ENCODE measurements at places on chromosomes 11 and 22. TPM values are rescaled to one million over a fixed set of nuclear protein-coding genes. Genes with fewer than 3 reads are reported as not detected.

DNA sequence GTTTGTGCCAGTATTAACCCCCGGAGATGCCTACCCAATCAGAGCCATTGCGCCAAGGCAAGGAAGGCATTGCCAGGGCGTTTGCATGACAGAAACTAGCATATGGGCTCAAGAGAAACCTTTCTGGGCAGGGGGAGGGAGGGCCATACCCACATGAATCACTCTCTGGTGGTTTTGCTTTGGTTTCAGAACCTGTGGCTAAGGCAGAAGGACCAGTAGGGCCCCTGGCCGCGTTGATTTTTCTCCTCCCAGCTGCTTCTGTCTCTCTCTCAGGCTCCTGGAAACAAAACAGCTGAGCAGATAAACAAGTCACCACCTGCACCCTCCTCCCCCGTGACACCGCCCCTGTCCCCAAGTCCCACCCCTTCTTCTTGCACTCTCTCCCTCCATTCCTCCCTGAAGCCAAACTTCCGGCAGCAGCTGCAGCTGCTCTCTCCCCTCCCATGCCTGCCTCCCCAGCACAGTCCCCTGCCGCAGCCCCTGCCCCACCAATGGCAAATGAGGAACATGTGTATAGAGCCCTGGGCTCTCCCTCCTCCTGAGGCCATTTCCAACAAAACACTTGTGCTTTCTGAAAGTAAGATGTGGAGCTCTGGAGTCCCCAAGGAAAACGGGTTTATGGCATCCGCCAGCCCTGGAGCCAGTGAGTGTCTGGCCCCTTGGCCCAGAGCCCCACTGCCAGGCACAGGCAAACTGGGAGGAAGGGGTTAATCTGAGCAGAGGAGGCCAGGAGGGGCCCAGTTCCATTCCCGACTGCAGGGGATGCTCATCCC is 39.0 kb upstream of the ADA2 start:
- H3K27ac ChIP-seq = peak overlapping the region; percentile 77
- no peak for DNase-seq
- peaks cover 37% of the 10 kb centered on the region for H3K4me1 ChIP-seq
- H3K27me3 ChIP-seq = no peaks in the 10 kb centered on the region
- no peaks in the 10 kb centered on the region for H3K36me3 ChIP-seq

GRCh38 chr11:96197801-96198701 is 144.9 kb downstream of the MAML2 start:
- no peak overlapping the region for H3K27ac ChIP-seq
- H3K36me3 ChIP-seq = peaks cover 24% of the 10 kb centered on the region
- H3K27me3 ChIP-seq = no peaks in the 10 kb centered on the region

DNA sequence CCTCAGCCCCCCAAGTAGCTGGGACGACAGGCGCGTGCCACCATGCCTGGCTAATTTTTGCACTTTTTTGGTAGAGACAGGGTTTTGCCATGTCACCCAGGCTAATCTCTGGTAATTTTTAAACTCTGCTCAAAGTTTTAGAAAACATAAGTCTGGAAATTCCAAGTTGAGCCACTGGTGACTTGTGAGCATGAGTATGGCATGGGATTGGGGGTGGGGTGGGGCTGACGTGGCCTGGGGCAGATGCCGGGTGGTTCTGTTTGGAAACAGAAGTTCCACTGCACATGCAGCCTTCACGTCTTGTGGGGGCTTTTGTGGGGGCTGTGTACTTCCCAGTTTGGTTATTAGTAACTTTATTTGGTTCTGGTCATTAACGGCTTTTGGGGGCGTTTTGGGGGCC is 67.3 kb downstream of the PTPRJ start:
- H3K36me3 ChIP-seq = no peaks in the 10 kb centered on the region
- H3K27me3 ChIP-seq = no peaks in the 10 kb centered on the region
- H3K27ac ChIP-seq = peak overlapping the region; percentile 85
- DNase-seq = no peak
- no peak overlapping the region for H3K4me3 ChIP-seq

- no peak for DNase-seq
- H3K36me3 ChIP-seq = peaks cover 4% of the 10 kb centered on the region
Observed at GRCh38 chr11:73597336-73597955, 466 bp downstream of the FAM168A start.

DNA sequence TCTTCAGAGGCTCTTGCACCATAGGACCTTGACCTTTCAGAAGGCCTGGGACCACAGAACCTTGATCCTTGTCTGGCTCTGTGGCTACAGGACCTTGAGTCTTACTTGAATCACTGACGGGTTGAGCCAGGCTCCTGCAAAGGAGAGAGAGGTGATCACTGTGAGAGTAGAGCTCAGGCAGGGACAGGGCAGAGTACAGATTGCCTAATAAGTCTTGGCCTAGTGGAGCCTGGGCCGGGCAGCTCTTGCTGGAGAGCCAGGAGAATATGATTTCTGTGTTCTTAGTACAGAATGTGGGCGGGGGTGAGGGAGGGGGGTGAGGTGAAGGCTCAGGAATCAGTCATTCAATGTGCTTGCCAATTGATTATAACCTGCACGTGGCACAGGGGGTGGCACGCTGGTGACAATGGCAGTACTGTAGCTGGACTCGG is 26.0 kb downstream of the SERPINH1 start:
- no peak overlapping the region for H3K4me3 ChIP-seq
- no peaks in the 10 kb centered on the region for H3K36me3 ChIP-seq
- H3K4me1 ChIP-seq = peaks cover 22% of the 10 kb centered on the region
- no peaks in the 10 kb centered on the region for H3K27me3 ChIP-seq

DNA sequence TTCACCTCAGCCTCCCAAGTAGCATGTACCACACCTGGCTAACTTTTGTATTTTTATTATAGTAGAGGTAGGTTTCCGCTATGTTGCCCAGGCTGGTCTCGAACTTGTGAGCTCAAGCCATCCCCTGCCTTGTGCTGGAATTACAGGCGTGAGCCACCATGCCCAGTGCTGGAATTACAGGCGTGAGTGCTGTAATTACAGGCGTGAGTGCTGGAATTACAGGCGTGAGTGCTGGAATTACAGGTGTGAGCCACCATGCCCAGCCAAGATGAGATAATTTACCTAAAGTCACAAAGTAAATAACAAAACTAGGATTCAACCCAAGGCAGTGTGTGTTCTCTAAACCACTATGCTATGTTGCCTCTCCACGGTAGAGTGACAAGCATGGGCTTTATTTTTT is 3.6 kb upstream of the UBXN1 start:
- H3K4me1 ChIP-seq = peaks cover 21% of the 10 kb centered on the region
- no peak overlapping the region for H3K27ac ChIP-seq
- H3K27me3 ChIP-seq = no peaks in the 10 kb centered on the region
- no peak overlapping the region for H3K4me3 ChIP-seq

DNA sequence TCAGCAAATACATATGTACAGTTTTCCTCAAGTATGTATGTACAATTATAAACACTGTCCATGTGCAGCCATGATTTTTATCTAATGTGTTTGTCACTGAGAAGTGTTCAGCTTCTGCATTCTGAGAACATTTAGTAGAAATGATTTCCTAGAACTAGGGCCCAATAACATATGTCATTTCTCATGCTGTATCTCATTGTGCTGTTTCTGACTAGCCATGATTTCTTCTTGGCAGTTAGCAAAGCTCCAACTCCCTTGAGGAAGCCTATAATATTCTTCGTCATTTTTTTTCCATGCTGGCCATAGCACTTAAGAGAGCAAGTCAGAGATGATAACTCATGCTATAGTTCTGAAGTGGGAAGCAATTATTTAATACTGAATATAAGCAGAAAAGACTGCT is 187.8 kb downstream of the DDX10 start:
- no peak overlapping the region for H3K27ac ChIP-seq
- DNase-seq = no peak
- H3K4me1 ChIP-seq = peaks cover 19% of the 10 kb centered on the region
- no peaks in the 10 kb centered on the region for H3K27me3 ChIP-seq
- H3K36me3 ChIP-seq = no peaks in the 10 kb centered on the region

GRCh38 chr11:6531267-6531752 is 34.2 kb downstream of the DNHD1 start:
- no peaks in the 10 kb centered on the region for H3K27me3 ChIP-seq
- no peaks in the 10 kb centered on the region for H3K4me1 ChIP-seq
- DNase-seq = no peak
- H3K27ac ChIP-seq = no peak overlapping the region
- H3K4me3 ChIP-seq = no peak overlapping the region
- peaks cover 4% of the 10 kb centered on the region for H3K36me3 ChIP-seq

DNA sequence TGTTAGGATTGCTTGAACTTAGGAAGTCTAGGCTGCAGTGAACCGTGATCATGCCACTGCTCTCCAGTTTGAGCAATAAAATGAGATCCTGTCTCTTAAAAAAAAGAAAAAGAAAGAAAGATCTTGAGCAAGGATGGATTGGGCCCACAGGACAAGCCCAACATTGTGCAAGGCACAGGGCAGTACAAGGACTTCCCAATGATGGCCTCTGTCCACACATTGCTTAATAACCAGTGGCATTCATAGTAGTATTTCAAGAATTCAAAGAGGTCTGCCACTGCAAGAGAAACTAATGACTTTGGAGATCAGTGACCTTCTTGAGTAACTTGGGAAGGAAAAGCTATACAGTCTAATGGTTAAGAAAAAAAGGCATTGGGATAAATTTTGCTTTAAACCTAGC is 44.6 kb downstream of the SEZ6L start:
- H3K4me3 ChIP-seq = no peak overlapping the region
- H3K4me1 ChIP-seq = no peaks in the 10 kb centered on the region
- no peak for DNase-seq
- no peaks in the 10 kb centered on the region for H3K36me3 ChIP-seq

DNA sequence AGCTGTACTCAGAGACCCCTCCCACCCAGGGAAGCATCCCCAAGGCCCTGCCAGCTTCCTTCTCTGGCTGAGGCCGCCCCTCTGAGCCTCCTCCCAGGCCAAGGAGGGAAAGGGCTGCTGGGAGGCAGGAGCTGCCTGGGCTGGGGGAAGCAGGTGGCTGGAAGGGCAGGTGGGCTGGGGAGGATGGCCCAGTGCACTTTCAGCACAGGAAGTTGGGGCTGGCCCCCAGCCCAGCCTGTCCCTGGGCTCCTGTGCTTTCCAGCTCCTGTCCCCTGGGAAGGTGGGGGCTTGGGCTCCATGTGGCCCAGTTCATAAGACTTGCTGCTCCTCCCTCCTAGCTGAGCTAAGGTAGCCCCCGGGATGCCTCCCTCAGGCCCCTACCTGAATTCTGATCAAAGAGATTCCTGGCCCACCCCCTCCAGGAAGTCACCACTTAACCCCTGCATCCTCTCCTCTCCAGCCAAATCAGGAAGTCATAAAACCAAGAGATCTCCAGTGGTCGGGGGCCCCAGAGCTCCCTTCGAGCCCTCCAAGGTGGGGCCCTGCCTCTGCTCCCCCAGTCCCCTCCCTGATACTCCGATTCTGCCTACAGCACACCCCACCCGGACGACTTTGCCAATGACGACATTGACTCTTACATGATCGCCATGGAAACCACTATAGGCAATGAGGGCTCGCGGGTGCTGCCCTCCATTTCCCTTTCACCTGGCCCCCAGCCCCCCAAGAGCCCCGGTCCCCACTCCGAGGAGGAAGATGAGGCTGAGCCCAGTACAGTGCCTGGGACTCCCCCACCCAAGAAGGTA is 4.9 kb downstream of the PPP1CA start:
- H3K36me3 ChIP-seq = no peaks in the 10 kb centered on the region
- no peak for DNase-seq
- H3K4me3 ChIP-seq = no peak overlapping the region

- H3K27me3 ChIP-seq = peaks cover 54% of the 10 kb centered on the region
- H3K36me3 ChIP-seq = no peaks in the 10 kb centered on the region
- no peaks in the 10 kb centered on the region for H3K4me1 ChIP-seq
- peak overlapping the region; percentile 18 for H3K27ac ChIP-seq
Observed at GRCh38 chr22:32422062-32422461, 10.0 kb upstream of the RTCB start.

GRCh38 chr22:38819387-38819940 is 24.4 kb downstream of the NPTXR start:
- no peaks in the 10 kb centered on the region for H3K4me1 ChIP-seq
- H3K27me3 ChIP-seq = peaks cover 36% of the 10 kb centered on the region
- H3K36me3 ChIP-seq = no peaks in the 10 kb centered on the region
- DNase-seq = no peak
- H3K27ac ChIP-seq = no peak overlapping the region

DNA sequence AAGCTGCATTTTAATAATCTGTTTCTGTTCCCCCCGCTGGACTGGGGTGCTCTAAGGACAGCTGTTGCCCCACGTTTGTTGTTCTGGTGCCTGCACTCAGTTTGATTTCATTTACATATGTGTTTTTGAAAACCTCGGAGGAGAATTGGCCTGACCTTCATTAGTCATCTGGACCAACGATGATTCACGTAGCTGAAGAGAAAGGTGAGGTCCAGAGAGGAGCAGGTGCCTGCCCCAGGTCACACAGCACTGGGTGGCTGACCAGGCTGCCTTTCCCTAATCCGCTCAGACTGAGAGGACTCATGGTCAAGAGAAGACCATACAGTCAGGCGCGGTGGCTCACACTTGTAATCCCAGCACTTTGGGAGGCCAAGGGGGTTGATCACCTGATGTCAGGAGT is 3.8 kb downstream of the CSDC2 start:
- H3K4me3 ChIP-seq = no peak overlapping the region
- H3K4me1 ChIP-seq = peaks cover 35% of the 10 kb centered on the region
- H3K36me3 ChIP-seq = no peaks in the 10 kb centered on the region
- peaks cover 5% of the 10 kb centered on the region for H3K27me3 ChIP-seq
- no peak for DNase-seq

The CALCA gene
- total RNA-seq = 0.86 TPM

The RIMBP3C gene
- 0.34 TPM for total RNA-seq

The SPTY2D1 gene
- 31.7 TPM for total RNA-seq

The SYCE3 gene
- total RNA-seq = not detected

The DGCR8 gene
- 39.0 TPM for total RNA-seq

The SULT4A1 gene
- total RNA-seq = 10.8 TPM
